AG08395 (cell line): ENCODE measurements at places on chromosomes 11 and 22.

DNA sequence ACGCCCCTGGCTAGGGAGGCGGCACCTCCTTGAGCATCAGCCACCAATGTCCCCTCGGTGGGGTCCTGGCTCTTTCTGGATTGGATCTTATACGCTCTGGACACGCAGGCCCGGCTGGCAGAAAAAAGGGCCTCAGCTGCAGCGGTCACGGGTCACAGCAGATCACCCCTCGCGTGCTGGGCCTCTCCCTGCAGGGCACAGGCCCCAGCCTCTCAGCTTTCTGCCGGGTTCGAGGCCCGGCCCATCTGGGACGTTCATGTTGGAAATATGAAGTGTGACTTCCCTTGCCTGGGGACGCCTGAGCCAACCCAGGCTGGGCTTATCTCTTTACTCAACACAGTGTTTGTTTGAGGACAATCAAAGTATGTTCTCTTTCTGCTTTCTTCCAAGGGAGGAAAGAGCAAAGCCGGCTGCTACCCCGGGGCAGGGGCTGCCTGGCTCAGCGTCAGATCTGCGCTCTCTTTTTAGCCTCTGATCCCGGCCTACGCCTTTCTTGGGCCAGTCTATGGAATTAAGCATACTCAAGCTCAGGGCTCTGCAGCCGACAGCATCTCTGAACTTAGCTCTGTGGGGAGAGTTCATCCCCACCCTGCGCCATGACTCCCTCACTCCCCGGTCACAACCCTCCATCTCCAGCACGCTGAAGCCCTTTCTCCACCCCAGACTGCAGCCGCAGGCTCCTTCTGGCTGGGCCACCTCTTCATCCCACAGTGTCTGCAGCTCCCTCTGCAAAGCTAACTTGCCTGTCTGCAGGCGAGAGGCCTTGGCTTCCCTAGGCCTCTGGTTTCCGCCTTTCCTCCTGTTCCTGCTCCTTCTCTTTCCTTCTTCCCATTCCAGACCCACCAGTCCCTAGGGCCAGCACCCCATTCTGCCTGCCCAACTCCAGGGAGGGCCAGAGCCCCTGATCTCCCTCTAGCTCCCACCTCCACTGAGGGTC is 38.8 kb downstream of the ADAMTS15 start:
- DNase-seq = no peak

- no peak for DNase-seq
Measured at GRCh38 chr11:12668166-12668565, 6.1 kb upstream of the TEAD1 start.

- no peak for DNase-seq
Measured at GRCh38 chr11:32779136-32779535, 15.3 kb downstream of the CCDC73 start.

DNA sequence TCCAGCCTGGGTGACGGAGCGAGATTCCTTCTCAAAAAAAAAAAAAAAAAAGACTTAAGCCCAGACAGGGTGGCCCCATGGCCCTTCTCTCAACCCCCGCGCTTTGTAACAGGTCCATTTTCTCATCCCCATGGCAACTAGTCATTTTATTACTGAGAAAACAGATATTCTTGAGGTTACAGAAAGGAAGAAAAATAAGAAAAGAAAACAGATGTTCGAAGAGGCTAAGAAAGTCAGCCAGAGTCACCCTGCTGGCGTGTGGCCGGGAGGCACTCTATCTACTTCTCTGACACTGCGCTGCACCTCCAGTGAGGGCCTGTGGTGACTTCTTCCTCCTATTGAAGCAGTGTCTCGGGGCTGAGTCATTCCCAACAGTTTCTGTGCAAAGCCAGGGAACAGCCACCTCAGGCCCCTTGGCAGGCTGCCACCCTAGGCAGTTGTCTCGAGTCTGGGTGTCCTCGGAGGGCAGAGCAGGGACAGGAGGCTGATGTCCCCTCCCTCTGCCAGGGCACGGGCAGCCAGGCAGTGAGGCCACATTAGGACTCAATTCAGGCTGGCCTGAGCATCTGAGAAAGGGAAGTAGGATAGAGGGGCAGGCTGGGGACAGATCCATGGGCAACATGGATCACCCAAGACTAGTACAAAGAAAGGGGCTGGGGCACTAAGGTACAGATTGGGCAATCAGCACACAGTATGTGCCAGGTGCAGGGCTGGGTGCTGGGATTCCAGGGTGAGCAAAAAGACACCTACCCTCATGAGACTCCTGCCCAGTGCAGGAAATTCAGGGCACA is 16.4 kb upstream of the SYVN1 start:
- peak; percentile 95 for DNase-seq

DNA sequence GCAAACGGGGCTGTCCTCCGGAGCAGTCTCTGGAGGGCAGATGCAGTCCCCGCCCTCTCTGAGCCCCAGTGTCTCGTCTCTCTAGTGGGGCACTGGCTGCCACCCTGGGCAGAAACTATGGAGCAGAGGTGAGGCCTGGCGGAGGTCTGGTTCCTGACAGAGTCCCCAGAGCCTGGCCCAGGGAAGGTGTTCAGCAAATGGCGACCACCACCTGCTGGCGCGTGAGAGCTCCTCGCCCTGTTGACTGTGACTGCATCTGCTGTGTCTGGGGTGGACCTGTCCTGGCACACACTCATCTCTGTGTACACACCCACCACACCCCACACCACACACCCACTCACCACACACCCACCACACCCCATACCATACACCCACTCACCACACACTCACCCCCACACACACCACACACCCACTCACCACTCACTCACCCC is 18.3 kb upstream of the TTLL12 start:
- DNase-seq = no peak

GRCh38 chr11:67639438-67639859 is at the start of gene TBX10:
TBX10 (minus strand) TSS chr11:67639763; CDS start chr11:67639472, 291 bp downstream.
- no peak for DNase-seq

GRCh38 chr11:106523921-106524320 is 446.5 kb downstream of the AASDHPPT start:
- no peak for DNase-seq

DNA sequence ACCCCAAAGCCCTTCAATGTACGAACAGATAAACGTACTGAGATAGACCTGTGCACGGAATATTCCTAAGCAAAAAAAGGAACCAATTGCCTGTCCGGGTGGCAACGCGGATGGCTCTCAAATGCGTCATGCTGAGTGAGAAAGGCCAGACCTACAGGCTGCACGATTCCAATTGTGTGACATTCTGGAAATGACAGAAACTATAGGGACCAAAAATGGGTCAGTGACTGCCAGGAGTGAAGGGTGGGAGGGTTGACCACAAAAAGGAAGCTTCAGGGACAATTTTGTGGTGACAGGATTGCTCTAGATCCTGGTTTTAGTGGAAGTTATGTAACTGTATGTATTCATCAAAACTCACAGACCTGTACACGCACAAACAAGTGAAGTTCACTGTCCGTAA is 24.0 kb upstream of the SYT8 start:
- DNase-seq = no peak

- no peak for DNase-seq
Measured at GRCh38 chr11:65352783-65353182, 1.8 kb upstream of the TIGD3 start.

GRCh38 chr11:74226907-74227306 is 55.8 kb downstream of the PPME1 start:
- DNase-seq = no peak

DNA sequence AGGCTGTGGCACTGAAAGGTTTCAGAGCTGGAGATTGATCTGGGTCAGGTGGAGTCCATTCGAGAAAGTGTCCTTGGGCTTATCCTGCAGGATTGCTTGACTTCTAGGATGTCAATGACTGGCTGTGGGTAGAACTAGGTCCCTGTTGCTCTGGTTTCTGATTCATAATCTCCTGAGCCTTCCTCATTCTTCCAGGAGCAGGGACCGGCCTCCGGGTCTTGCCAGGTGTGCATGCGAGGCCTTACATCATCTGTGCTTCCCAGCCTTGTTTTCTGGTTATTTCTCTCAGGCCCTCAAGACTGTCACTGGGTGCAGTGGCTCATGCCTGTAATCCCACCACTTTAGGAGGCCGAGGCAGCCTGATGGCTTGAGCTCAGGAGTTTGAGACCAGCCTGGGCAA is 33.3 kb upstream of the SORL1-AS1 start:
- DNase-seq = no peak

- no peak for DNase-seq
Measured at GRCh38 chr11:37110385-37110784, 512.3 kb upstream of the RAG2 start.

GRCh38 chr11:6249770-6250555 is 9.7 kb upstream of the CCKBR start:
- DNase-seq = peak; percentile 86

DNA sequence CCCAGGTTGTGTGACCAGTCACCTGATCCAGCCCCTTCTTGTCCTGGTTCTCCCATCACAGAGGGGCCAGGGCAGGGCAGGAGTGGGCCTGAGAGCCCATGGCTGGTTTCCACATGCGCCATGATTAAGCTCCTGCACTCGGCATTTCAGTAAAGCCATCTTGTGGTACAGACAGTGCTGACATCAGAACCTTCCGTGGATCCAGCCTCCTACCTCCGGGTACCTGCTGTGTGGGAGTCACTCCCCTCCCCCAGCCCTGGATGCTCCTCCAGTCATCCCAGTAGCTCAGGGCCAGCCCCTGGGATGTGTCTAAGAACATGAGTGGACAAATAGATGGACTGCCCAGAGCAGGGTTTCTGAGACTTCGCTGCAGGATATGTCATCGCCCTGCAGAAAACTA is 22.1 kb upstream of the MGAT3 start:
- no peak for DNase-seq

GRCh38 chr22:17077255-17077654 is 7.5 kb upstream of the IL17RA start:
- peak; percentile 75 for DNase-seq

DNA sequence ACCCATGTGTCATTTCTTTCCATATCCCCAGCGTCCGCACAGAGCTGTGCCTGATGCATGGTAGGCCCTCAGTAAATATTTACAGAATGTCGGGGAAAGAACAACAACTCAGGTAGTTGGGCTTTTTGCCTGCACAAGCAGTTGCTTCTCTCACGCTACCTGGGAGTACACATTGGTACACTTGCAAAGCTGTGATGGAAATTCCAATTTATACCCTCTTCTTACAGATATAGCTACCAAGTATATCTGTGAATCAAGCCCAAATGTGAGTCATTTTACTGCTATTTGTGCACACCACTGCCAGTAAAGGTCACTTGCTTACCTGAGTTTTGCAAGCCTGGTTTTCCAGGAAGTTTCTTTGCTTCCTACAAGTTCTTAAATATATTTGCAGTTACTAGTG is 333.0 kb upstream of the NARS2 start:
- no peak for DNase-seq

DNA sequence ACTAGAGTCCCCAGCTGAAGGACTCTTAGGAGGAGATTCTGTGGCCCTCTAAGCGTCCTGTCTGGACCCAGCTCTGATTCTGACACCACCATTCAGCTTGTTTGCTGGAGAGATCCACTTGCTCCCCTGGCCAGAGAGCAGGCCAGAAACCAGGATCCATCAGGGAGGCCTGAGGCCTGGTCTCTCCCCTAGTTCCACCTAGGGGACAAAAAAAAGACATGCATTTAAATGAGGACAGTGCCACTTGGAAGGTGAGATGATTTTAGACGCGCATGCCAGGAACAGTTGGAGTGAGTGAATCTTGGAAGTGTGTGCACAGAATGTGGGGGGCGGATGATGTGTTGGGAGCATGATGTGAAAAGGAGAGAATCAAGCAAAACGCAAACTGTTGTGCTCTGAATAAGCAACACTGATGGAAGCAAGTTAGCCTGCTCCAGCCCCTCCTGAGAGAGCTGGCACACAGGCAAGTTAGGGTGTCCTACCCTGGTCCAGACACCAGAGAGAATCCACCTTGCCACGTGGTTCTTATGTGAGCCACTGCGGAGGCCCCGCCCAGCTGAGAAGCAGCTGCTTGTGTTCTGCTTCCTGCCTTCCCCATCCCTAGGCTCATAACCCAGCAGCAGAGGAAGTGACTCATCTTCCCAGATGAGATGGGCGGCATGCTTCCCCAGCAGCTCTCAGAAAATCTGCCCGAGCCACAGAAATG is 8.0 kb upstream of the SLCO2B1 start:
- peak; percentile 98 for DNase-seq

- DNase-seq = peak; percentile 95
Measured at GRCh38 chr11:94926698-94927237, 46.6 kb downstream of the CWC15 start.

GRCh38 chr11:93494357-93494756 is 48.8 kb downstream of the SMCO4 start:
- DNase-seq = no peak

DNA sequence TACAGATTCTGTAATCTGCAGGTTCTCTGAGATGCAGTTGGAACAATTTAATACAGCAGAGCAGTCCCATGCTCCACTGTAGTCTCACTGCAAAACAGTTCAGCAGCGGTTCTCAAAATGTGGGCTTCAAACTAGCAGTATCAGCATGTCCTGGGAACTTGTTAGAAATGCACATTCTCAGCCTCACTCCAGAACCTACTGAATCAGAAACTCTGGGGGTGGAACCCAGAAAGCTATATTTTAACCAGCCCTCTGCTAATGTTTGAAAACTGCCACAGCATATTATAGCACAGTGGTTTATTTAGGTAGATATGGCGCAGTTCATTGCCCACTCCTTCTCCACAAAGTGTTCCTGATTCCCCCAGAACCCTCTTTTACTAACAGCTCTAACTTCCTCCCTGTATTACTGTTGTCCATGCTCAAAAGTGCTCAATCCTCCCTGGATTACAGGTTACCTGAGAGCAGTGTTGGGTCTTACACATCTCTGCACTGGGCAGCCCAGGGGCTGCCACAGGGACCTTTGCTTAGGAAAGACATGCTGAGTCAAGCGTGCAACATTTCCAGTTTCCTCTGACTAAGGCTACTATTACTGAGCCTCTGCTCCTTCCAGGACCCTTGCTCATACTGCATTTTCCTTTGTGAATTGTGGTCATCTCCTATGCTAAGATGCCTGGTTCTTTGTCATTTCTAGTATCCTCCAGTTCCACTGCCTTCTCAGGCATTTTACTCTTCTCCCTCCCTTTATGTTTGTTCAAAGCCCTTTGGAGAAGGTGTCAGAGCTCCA is 7.7 kb upstream of the DGAT2 start:
- peak; percentile 57 for DNase-seq

DNA sequence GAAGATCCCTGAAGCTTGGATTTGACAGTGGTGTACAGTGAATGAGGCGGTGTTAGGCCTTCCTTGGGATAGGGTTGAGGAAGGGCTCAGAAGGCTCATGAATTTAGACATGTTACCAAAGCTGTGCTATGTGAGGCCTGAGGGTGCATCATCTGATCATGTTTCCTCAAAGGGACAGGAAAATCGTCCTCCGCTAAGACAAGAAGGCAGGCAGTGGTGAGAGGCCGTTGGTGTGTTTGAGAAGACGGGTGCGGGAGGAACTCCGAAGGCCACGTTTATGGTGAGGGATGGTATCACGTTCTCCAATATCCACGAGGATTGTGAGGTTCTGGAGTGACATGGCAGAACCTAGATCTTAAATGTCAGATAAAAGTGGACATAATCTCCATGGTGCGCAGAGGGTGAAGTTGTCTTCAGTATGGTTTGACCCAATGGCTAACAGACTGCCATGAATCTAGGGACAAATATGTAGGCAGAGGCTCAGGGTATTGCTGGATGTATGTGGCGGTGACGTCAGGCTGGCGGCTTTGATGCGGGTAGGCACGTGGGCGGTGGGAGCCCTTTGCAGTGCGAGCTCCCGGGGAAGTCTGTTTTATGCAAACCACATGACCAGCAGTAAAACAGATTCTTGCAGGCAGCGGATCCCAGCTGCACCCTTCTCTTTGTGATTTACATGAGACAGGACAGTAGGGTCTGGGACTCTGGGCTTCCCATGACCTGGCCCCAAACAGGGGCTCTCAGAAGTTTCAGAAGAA is 242.3 kb upstream of the B3GAT1 start:
- no peak for DNase-seq

GRCh38 chr11:96111308-96111707 is 187.4 kb upstream of the MTMR2 start:
- no peak for DNase-seq

GRCh38 chr11:63444160-63444559 is 46.8 kb downstream of the PLAAT5 start:
- no peak for DNase-seq
